ENCODE measurements at places on chromosomes 6 and 20.

DNA sequence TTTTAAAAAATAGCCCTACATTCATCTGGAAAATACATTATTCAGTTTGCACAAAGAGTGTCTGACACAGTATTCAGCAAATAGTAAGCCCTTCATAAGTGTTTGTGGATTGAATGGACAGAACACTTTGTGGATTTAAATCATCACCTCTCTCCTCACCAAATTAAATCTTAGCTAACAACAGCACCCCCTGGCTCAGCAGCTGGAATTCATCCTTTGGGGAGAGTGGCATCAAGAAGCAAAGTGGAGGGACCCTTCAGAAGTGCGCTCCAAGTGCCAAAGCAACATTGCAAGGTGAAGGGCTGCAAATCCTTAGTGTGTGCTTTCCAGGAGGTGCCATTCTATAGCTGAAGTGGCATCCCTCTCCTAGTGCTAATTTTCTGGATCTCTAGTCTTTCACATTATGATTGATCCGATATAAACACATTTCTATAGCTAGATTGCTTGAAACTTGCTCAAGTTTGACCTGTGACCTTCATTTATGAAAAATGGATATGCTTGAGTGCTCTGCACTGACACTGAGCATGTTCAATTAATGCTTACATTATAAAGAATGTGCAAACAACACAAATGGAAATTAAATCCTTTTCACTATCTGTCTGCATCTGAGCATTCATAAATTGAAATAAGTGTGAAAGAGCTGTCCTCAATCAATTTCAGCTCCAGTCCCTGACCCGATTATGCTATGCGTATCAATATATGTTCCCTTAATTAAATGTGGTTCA lies 891.7 kb downstream of the C6orf118 start:
- no peak for DNase-seq

DNA sequence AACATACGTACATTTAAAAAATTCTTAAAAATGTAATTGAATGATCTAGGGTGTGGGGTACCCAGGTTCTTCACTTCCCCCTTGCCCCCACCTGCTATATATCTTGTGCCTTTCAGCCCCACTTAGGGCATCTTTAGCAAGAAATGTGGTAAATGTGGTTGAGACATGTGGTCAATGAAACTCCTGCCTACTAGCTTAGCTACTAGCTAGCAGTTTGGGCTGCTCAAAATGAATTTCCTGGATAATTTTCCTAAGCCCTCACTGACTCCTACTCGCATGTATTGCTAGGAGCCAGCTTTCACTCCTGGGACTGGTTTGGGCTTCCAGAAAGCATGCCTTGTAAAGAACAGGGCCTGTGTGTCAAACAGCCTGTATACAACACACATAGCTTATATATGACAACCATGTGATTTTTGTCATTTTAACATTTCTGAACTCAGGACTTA lies 257.3 kb downstream of the ATXN1 start:
- DNase-seq = no peak

DNA sequence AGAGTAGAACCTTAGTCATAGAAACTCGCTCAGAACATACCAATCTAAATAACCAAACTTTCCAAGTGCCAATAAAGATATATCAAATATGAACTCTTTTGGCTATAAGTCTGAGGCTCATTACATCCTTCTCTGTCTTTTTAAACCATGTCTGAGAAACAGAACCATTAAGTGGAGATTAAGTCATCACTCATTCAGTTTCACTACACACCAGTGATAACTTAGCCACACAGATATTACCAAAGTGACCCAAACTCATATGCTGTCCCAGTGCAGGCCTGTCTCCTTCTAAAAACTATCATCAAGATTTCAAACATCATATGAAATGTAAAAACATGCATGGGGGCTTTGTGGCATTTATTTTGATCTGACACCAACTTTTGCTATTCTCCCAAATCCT lies 12.0 kb downstream of the GCLC start:
- DNase-seq = no peak

GRCh38 chr20:6711951-6712649 lies 55.4 kb upstream of the BMP2 start:
- DNase-seq = no peak

DNA sequence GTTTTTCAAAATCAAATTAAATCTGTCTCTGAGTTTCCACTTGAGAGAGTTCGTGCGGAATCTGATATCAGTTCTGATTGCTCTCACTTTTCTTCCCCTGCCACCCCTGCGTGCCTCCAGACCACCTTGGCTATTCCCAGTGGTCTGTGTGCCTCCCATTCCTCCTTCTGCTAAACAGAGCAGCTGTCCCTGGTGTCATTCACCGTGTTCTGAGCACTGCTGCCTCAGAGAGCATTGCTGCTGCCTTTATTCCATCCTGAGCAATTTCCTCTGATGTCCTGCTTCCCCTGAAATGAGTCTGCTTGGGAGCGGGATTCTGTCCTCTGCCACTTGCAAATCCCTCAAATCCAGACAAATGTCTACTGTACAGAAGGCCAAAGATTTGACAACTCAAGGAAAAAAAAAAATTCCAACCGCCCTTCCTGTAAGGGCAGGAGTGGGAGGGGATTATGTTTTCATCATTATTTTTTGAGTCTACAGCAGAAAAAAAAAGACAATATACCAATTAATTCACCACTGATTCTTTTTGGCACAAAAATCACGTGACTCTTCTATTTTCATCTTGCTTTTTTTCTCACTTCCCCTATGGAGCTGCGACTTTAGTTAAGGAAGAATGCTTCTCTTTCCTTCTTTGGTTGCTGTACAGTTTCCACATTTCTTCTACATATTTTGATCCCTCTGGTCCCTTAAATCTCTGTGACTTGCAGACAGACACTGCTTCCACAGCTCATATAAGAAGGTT lies 833.0 kb downstream of the EPHA7 start:
- no peak for DNase-seq
